ENCODE measurements at places on chromosomes 13 and 19.
A peak's percentile ranks its signal among the peaks of the same experiment; 100 is the strongest.

- no peak for DNase-seq
Measured at GRCh38 chr13:59978862-59979261, 184.9 kb downstream of the DIAPH3 start.

GRCh38 chr19:21432590-21432989, 35.7 kb downstream of the ZNF493 start:
- no peak for DNase-seq

DNA sequence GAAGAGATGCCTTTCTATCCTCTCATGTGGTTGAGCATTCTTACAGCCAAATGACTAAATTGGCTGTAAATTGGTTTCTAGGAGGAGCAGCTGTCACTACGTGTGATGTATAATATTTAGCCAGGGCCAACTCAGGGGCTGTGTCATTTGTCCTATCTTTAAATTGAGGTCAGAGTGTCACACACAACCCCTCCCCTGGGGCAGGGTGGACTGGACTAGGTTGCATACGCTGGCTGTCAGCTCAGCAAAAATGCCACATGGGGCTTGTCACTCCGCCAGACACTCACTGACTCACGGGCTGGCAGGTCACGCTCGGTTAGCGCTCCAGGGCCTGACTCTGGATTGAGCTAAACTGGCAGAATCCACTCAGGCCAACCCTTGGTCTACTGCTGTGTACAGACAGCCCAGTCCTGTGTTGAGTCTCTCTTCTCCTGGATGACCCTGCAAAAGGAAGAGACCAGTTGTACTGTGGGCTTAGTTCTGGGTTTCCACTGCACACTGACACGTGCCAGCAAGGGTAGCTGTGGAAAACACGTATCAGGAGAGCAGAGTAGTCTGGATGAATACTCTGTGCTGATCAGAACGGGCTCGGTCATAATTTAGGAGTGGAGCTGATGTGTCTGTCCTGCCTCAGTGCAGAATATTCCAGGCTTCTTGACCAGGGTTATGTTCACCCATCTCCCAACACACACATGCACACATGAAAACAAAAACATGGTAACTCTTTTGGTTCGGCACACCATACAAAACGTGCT, 29.1 kb downstream of the SHISA2 start:
- no peak for DNase-seq

DNA sequence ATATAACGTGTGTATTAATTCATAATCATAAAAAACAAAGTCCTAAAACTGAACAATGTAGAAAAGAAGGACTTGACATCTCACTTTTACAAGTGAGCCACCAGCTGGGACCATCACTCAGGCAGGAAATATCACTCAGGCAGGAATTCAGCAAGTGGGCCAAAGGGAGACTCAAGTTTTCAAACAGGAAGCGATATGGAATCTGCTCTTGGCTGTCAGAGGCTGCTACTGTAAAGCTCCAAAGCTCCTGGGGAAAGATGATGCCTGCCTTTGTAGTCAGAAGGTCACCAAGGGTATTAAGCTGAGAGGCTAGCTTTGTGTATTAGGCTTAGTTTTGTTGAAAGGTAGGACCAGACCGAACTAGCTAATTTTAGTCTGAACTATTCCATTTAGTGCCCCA, 5.5 kb upstream of the AKAP11 start:
- DNase-seq = peak; percentile 42

DNA sequence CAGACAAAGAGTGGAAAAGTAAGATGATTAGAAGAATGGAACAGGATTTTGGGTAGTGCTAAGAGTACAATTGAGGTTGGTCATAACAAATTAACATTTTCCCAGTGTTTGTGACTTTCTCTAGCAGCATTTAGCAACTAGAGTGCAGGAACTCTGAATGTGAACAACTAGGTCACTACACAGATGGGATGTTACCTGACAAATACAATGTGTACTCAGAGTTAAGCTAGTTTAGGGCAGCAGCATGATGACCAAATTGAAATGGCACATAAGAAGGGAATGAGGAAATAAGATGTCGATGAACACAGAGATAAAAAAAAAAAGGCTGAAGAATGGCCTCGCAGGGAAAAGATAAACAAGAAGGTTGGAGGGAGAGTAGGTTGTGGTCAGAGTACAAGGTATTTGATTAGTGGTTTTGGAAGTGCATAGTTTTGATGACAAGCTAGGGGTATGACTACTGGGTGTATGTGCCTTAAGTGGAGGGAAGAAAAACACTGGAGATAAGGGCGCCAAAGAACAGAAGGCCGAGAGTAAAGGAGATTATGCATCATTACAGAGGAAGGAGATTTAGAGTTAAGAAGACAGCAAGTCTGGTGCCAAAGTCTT, 381.1 kb downstream of the FGF14 start:
- DNase-seq = no peak

GRCh38 chr19:18879579-18880373, 16.2 kb downstream of the CERS1 start:
- no peak for DNase-seq

DNA sequence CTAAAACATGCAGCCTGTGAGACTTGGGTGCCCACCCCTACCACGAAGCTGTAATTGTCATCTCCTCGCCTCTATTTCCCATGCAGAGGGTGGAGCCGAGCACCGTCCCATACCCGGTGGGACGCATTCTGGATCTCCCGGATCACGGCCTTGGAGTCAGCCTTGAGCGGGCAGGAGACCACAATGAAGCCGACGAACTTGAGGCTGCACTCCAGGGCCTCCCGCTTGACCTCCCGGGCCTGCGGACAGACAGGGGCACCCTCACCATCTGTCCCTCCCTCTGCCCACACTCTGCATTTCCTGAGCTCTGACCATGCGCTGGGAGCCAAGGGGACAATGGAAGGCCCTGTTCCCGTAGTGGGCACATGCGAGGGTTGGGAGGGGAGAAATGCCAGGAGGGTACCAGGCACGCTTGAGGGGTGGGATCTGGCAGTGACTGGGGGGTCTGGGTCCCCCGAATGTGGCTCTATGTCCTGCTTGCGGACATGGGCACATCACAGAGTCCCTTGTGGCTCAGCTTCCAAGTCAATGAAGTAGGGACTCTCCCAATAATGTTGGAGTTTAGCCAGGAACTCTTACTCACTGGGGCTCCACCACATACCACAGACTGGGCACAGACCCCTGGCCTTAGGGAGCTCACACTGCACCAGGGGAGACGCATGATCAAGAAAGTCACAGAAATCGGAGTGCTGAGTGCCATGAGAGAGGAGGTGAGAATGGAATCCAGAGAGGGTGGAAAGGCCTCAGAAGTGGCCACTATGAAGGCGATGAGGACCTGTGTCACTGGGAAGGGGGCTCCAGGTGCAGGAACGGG, 9.2 kb upstream of the GMIP start:
- no peak for DNase-seq

- no peak for DNase-seq
Measured at GRCh38 chr19:15225760-15226159, 6.5 kb downstream of the EPHX3 start.

DNA sequence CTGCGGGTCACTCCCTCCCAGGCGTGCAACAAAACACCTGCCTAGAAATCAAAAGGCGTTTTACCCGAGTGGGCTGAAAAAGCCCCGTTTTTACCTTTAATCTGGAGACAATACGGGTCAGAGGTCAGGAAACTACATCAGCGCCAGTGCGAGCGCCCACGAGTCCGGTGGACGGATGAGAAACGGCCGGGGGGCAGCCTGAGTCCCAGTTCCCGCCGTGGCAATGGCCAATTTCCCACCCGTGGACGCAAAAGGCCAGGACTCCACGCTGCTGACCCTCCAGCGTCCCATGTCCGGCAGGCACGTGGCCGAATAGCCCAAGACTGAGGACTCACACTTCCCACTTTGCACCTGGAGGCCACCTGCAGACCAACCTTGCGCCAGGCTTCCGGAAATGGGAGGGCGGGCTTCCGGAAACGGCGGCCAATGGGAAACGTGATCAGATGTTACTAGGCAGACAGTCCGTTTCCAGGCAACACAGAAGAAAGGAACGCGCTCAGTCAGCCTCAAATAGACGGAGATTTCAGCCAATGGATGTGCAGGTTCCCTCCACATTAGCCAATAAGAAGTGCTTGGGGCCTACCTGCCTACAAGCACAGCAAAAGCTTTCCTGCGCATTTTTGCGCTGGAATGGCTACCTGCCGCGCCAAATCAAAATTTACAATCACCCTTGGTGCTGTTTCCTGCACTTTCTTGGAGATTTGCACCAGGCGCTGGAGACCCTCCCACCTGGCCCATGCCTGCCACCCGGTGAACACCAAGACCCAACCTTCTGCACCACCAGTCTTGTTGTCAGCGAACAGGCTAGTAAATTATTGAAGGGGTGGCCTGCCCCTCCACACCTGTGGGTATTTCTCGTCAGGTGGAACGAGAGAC, 47.4 kb downstream of the ZFP14 start:
- peak; percentile 97 for DNase-seq

- DNase-seq = no peak
Measured at GRCh38 chr13:28630869-28631268, 28.1 kb upstream of the POMP start.

- no peak for DNase-seq
Measured at GRCh38 chr19:52542984-52543664, 15.7 kb downstream of the ZNF808 start.

- no peak for DNase-seq
Measured at GRCh38 chr13:94173312-94173854, 306.1 kb downstream of the DCT start.

GRCh38 chr19:3543150-3544057, 4.4 kb downstream of the TEKTIP1 start:
- DNase-seq = no peak

DNA sequence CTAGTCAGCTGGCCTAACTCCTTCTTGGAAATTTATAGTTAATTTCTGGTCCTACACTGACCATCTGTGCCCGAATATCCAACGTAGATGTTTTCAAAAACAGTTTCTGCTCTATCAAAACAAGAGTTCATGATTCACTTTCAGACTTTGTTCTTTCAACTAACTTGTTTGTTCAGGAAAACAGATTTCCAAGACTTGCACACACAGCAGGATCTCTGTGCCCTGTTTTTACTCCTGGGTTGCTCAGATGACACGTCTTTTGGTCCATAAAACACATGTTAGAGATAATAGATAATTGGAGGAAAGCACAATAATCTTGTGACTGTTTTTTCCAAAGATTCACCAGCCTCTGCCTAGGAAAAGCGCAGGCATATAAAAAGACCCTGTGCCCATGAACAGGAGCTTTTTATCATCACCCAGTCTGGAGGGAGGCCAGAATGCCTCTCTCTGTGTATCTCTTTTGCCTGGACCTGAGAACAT, 218.0 kb downstream of the IRS2 start:
- no peak for DNase-seq

- DNase-seq = no peak
Measured at GRCh38 chr19:39415111-39416046, 2.9 kb downstream of the PLEKHG2 start.

DNA sequence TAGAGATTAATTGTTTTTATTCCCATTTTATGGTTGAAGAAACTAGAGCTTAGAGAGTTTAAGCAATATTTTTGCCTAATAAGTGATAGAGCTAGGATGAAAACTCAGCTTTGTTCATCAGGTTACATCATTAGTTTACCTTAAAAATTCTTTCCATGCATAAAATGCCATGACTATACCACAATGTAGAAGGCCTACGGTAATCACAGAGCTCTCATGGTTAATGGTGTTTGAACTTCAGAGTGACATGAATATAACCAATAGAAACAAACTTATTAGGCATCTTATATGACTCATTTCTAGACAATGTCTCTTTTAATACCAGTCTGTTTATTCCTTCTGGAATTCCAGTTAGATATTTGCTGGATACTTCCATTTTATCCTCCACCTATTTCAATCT, 78.5 kb downstream of the FGF9 start:
- DNase-seq = no peak

GRCh38 chr19:40150170-40150569, 41.1 kb upstream of the MAP3K10 start:
- no peak for DNase-seq

DNA sequence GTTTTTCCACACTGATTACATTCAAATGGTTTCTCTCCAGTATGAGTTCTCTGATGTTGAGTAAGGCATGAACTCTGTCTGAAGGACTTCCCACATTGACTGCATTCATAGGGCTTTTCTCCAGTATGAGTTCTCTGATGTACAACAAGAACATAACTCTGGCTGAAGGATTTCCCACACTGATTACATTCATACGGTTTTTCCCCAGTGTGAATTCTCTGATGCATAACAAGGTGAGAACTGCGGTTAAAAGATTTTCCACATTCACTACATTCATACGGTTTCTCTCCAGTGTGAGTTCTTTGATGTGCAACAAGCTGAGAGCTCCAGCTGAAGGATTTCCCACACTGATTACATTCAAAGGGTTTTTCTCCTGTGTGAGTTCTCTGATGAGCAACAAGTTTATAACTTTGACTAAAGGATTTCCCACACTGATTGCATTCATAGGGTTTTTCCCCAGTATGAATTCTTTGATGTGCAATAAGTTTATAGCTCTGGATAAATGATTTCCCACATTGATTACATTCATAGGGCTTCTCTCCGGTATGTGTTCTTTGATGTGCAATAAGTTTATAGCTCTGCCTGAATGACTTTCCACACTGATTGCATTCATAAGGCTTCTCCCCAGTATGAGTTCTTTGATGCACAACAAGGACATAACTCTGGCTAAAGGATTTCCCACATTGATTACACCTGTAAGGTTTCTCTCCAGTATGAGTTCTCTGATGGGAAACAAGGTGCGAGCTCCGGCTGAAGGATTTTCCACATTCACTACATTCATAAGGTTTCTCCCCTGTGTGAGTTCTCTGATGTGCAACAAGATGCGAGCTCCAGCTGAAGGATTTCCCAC, 23.5 kb downstream of the ZNF180 start:
- no peak for DNase-seq

- no peak for DNase-seq
Measured at GRCh38 chr19:15169541-15170285, 31.1 kb downstream of the NOTCH3 start.

GRCh38 chr19:43638995-43639518, 593 bp downstream of the CADM4 start:
- DNase-seq = no peak

- DNase-seq = peak; percentile 75
Measured at GRCh38 chr13:41610404-41610803, 153.1 kb downstream of the RGCC start.

GRCh38 chr19:35049456-35049855, 7.9 kb downstream of the HPN start:
- no peak for DNase-seq
